Osteoblast (primary cell): ENCODE measurements at places on chromosomes 3 and 15.

- no peak for DNase-seq
Observed at GRCh38 chr3:31025541-31025940, 131.1 kb upstream of the GADL1 start.

GRCh38 chr15:55183679-55184078, 13.1 kb downstream of the RSL24D1 start:
- no peak for DNase-seq

- no peak for DNase-seq
Observed at GRCh38 chr3:22691856-22692628, 511.1 kb upstream of the UBE2E2 start.

GRCh38 chr3:50574444-50574831, 5.1 kb downstream of the HEMK1 start:
- DNase-seq, result peak; percentile 21

GRCh38 chr3:167855306-167855705, 119.8 kb downstream of the SERPINI1 start:
- DNase-seq, result no peak

- DNase-seq, result no peak
Observed at GRCh38 chr3:124951511-124952281, 17.1 kb upstream of the MUC13 start.

- DNase-seq, result no peak
Observed at GRCh38 chr15:76332796-76333195, 3.8 kb upstream of the ISL2 start.

DNA sequence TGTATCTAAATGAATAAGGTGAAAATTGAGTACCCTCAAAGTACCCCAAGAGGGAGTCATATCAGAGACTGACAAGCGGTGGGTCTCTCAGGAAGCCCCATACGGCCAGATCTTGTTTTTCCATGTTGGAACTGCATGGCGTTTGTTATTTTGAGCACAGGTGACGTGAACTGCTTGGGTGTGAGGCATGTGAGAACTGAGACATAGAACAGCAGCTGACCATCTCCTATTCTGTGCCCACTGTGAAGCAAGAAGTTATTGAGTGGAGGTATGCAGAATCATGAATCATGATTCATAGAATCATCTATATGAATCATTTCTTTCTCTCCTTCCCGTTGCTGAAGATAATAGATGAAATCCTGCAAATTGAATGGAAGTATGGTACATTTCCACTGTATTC, 4.6 kb downstream of the VPS8 start:
- no peak for DNase-seq

DNA sequence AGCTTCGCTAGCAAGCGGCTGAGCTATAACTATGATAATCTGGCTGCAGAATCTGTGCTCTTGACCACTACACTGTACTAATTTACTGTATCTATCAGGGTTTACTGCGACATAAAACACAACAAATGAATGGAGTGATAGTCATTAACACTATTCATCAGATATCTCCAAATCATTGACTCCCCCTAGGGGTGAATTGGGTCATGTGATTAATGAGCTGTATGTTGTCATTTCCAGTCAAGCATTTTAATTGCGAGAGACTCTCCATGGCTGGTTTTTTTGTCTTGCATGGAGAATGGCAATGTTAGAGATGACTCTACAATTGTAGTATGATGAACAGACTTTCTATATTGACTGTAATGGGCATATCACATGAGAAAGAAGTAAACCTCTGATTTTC, 10.5 kb upstream of the TM4SF18 start:
- DNase-seq, result no peak

- no peak for DNase-seq
Observed at GRCh38 chr3:330494-331115, 134.0 kb downstream of the CHL1 start.

DNA sequence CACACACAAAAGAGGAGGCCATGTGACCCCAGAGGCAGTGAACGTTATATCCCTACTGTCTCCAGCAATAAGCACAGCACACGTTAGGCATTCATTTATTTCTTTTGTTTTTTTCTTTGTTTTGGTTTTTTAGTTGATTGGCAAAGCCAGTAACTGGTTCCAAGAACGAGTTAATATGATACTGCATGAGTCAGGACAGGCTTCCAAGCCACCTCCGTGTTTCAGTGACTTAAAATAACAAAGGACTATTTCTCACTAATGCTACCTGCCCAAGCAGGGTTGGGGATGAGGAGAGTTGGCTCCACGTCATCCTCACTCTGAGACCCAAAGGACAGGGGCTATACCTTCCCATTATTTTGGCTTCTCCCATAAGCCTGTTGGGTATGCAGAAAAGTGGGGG, 130.5 kb downstream of the ST8SIA2 start:
- DNase-seq, result no peak

- no peak for DNase-seq
Observed at GRCh38 chr3:159548675-159549335, 439.8 kb upstream of the IL12A start.

GRCh38 chr3:189954733-189955665, 165.7 kb downstream of the P3H2 start:
- no peak for DNase-seq

- no peak for DNase-seq
Observed at GRCh38 chr3:114411811-114412803, 118.3 kb downstream of the TIGIT start.

GRCh38 chr3:108552267-108553159, 36.7 kb downstream of the CIP2A start:
- no peak for DNase-seq

GRCh38 chr15:27059610-27060202, 88.7 kb downstream of the GABRG3 start:
- no peak for DNase-seq

- DNase-seq, result no peak
Observed at GRCh38 chr3:156627946-156628569, 46.3 kb upstream of the TIPARP start.

- DNase-seq, result no peak
Observed at GRCh38 chr15:25884370-25884769, 21.2 kb upstream of the ATP10A start.

DNA sequence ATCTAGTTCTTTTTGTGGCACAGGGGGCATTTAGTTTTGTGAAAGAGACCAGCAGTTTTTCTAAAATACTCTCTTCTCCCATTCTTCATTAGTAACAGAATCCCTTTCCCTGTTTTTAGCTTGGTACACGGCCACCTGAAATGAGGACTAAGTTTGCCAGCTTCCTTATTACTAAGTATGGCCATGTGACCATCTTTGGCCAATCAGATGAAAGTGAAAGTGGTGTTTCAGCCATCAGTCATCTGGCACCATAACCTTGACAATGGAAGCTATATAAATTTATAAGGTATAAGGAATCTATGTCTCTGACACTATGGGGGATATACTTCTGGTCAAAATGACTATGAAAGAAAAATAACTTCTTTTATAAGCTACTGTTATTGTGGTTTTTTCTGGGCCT, 570.4 kb downstream of the AGBL1 start:
- no peak for DNase-seq

GRCh38 chr15:68997930-68998777, 16.3 kb upstream of the NOX5 start:
- DNase-seq, result no peak

- no peak for DNase-seq
Observed at GRCh38 chr3:174466471-174467054, 392.6 kb upstream of the NAALADL2 start.

DNA sequence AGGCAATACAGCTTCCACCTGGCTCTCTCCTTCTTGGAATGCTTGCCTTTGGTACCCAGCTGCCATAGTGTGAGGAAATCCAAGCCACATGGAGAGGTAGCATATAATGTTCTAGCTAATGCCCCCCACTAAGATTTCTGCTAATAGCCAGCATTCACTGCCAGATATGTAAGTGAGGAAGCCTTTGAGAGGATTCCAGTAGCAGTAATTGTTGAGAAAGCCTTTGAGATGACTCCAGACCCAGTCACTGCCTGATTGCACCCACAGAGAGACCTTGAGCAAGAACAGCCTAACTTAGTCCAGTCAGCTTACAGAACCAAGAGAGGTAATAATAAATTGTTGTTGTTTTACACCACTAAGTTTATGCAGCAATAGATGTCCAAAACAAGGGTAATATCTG, 63.1 kb downstream of the STRIT1 start:
- DNase-seq, result no peak

DNA sequence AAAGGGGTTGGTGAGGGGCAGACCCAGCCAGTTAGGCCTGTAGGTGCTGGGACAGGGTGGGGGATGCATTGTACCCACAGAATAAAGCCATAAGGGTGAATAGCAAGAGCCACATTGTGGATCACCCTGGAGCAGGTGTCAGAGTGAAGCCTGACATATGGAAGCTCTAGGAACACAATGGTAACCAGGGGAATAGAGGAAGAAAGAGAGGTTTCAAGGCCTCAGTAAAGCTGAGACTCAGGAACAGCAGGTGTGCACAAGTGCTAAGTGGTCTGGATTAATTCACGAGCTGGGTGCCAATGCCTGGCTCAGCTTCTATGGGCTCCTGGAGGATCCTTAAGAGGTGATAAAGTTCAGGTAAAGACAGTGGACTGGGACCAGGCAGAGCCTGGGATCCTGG, 323.7 kb upstream of the CTNNB1 start:
- DNase-seq, result peak; percentile 29

DNA sequence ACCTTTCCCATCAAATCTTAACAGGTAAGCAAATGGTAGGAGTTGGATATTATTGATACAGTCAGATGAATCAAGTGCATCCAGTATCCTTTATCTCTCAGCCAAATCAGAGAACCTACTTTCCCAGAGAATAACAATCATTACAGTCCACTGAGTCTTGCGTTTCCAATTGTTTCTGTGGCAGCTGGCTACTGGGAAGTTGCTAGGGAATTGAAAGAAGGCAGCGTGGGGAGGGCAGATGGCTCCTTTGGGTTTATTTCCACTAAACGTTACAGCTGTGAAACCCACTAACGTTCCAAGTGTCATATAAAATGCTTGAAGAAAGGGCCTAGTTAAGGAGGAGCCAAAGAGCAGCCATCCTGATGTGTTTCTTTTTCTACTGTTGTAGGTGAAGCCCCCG, 78.4 kb downstream of the WDR72 start:
- no peak for DNase-seq

- DNase-seq, result no peak
Observed at GRCh38 chr15:25987638-25988037, 124.5 kb upstream of the ATP10A start.

DNA sequence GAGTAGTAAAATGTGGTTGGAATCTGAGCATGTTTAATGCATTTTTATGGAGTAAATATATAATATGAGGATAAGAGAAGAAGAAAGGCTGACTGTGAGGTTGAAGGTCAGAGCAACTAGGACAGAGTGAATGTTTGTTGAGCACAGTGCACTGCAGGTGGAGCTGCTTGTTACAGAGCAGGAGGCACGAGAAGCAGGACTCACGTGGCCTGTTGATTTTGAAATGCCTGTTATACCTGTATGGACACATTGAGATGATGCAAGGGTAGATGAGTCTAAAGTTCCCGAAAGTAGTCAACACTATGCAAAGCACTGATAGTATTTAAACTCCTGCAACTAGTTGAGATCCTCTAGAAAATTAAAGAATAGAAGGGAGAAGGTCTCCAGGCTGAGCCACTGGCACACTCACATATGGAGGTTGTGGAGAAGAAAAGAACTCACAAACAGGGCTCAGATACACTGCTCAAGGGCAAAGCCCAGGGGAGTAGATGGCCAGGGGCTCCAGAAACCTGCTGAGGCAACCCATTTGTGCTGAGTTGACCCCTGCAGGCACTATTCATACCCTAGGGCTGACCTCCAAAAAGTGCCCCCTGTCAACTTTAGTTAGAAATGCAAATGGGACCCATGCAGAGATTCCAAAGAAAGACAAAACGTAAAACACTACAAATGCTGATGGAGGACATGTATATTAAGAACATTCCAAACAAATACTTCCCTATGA, 541.5 kb downstream of the GABRG3 start:
- no peak for DNase-seq

- DNase-seq, result no peak
Observed at GRCh38 chr3:110344487-110344886, 727.1 kb upstream of the NECTIN3 start.

DNA sequence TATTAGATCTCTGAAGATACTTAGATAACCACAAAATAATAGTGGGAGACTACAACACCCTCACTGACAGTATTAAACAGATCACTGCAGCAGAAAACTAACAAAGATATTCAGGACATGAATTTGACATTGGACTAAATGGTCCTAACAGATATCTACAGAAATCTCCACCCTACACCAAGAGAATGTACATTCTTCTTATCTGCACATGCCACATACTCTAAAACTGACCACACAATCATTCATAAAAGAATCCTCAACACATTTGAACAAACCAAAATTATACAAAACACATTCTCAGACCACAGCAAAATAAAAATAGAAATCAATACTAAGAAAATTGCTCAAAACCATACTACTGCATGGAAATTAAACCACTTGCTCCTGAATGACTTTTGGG, 116.3 kb downstream of the DTWD1 start:
- no peak for DNase-seq

DNA sequence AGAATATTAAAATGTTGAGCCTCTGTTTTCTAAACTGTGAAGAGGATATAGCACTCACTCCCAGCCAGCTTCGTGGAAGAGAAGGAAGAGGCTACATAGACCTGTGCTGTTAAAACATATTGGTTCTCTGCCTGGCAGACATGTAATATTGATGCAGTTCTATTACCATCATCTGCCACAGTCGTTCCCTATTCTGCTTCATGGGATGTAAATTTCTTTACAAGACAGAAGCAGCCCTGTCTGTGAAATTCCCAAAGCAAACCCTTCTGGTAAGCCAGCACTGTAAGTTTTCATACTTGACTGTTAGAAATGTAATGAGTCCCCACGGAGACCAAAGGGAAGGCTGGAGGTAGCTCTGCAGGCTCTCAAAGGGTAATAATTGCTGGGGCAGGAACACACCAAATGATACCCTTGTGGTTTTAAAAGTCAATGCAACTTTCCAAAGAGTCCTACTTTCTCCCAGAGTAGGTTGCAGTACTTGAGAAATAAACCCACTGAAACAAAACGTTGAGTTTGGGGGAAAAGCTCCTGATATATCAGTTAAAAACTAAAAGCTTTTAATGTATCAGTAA, 129.9 kb upstream of the HES1 start:
- no peak for DNase-seq

- no peak for DNase-seq
Observed at GRCh38 chr15:88880944-88881740, 14.2 kb downstream of the HAPLN3 start.
